Cerebellar nuclear complex (tissue), 1 donor: ENCODE measurements at places on chromosomes 7 and 10.

DNA sequence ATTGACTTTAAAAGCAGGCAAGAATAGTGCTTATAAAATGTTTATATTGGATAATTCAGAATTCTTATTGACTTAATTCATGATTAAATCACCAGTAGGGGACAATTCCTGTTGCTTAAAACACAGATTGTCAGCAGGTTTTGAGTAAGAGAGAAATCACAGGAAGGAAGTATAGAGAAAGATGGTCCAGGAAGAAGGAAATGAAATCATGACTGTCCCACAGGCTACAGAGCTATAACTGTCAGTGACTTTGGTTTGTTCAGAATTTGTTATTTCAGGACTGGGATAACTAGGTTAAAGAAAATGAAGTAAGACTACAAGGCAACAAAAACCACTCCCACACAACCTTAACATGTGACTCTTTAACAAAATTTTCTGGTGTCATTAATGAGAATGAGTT is 6.8 kb downstream of the GNGT1 start:
- no peak for DNase-seq

- DNase-seq = no peak
Observed at GRCh38 chr7:113128031-113128430, 9.7 kb upstream of the SMIM30 start.

DNA sequence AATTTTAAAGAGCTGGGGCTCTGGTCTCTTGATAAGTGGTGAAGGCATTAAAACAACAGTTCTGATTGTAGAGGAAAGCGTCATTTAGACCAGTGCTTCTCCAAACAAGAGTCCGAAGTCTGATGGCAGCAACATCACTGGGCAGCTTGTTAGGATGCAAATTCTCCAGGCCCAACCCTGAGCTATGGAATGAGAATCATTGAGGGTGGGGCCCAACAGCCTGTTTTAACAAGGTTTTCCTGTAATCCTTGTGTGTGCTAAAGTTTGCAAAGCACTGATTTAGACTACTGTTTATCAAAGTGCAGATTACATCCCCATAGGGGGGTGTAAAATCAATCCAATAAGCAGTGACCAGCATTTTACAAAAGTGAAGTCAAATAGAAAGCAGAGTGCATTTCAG is 2.6 kb upstream of the ZNRF2 start:
- DNase-seq = no peak

GRCh38 chr7:13104128-13104527 is 416.7 kb downstream of the ARL4A start:
- no peak for DNase-seq

GRCh38 chr10:117345143-117345542 is 30.1 kb downstream of the PDZD8 start:
- no peak for DNase-seq

- DNase-seq = no peak
Observed at GRCh38 chr7:50661345-50662040, 96.3 kb upstream of the DDC start.

DNA sequence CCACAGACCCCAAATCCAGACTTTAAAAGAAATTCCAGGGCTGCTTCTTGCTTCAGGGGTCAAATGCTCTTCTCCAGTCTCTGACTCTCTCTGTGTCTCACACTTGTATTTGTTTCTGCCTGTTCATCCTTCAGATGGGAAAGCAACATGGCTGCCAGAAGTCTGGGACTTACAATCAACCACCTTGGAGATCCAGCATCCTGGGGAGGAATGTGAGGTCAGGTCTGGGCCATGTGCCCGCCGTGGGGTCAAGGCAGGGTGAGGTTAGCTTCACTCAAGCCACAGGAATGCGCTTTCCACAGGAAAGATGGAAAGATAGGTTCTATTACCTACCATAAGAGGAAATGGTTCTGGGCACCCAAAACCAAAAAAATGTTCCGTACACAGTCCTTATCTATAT is 34.3 kb upstream of the NPVF start:
- no peak for DNase-seq

DNA sequence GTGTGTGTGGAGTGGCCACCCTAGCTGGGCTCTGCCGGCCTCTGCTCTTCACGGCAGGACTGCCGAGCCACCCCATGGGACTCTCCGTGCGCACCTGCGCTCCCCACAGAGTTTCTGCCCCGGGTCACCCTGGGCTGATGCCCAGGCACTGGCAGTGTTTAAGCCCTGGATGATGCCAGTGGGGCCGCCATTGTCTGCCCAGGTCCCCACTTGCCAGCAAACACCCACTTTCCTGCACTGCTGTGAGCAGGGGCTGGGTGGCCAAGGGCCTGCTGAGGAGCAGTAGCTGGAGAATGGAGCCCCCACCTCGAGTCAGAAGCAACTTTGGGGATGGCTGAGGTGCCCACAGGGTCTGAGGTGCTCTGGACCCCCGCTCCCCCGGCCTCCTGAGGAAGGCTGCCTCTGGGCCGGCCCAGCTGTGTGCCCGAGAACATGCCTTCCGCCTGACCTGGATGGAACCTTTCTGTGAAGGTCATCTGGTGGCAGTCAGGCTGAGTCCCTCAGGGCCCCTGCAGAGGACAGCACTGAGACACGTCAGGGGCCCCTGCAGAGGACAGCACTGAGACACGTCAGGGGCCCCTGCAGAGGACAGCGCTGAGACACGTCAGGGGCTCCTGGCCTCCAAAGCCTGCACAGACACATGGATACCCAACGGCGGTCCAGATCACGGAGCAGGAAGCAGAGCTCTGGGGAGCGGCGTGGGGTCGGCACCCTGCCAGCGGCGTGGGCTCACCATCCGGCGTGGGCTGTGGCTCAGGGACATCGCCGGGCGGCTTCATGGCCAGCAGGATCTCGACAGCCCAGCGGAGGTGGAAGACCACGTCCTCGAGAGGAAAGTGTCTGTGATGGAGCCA is 62.0 kb downstream of the CFAP46 start:
- no peak for DNase-seq

DNA sequence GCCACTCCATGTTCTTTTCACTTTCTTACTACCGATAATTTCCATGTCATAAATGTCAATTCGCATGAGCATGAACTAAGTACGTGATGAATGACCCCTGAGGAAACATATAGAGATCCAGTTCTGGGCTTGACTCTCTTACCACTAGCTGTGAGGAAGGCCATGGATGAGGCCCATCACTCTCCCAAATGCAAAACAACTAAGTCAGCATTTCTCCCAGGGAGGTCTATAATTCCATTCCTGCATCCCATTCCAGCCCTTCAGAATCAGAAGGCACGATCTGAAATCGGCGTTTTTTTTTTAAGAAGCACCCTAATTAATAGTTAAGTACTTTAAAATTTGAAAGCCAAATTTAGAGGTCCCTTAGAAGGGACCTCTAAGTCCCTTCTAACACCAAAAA is 116.5 kb downstream of the CABCOCO1 start:
- no peak for DNase-seq

DNA sequence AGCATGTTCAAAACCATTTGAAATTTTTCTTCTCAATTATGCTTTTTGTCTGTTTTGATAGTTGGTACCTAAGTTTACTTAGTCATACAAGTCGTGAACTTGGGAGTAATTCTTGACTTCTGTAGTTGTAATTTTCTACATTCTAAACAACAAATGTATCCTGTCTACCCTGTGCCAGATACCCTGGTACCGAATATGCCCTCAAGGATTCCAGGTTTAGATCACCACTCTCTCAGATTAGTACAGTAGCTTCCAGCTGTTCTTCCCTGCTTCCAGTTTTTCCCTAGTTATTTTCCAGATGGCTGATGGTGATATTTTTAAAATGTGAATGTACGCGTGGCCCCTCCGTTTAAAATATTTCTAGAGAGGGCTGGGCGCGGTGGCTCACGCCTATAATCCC is 6.5 kb downstream of the STAM start:
- no peak for DNase-seq

DNA sequence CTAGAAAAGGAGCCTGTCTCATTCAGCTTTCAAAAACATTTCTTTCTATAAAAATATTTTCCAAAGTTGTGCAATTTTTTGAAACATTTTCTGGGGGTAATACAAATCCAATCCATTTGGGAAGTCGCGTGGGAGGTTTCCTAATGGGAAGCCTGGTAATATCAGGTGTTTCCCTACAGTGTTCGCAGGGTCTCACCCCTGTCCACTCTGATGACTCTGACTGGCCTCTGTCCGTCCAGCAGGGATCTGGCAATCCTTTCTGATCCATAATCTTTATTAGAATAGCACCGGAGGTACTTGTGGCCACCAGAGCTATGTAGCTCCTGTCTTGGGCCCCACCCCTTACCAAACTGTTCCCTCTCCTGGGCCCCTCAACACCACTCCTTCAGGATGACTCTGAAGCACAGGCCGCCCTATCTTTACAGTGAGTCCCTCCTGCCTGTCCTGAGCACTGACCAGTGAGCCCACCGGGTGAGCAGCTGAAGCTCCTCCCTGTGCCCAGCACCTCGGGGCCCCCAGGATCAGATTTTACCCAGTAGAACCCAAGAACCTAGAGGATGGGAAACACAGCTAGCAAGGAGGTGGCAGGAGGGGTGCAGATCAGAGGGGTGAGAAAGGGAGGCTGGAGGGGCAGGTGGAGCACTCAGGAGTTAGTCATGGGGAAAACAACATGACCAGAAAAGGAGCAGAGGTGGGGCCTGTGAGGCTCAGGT is 84.8 kb downstream of the PTPRE start:
- DNase-seq = no peak

DNA sequence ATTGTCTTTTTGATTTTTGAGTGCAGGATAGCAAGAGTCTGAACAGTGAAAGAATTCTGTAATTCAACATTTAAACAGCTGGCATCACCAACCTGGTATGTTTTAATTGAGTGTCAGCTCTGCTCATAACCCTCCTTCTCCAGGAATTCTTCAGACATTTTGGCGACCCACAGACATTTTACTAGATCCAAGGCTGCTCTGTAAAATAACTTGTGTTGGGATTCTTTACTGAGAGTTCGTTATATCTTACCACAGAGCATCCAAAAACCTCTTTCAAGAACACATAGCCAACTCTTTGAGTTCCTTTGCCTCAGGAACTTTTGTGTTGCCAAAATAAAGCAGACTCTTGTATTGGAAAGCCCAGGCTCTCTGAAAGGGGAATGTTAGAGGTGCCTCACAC is 27.7 kb upstream of the SORCS3 start:
- DNase-seq = no peak

DNA sequence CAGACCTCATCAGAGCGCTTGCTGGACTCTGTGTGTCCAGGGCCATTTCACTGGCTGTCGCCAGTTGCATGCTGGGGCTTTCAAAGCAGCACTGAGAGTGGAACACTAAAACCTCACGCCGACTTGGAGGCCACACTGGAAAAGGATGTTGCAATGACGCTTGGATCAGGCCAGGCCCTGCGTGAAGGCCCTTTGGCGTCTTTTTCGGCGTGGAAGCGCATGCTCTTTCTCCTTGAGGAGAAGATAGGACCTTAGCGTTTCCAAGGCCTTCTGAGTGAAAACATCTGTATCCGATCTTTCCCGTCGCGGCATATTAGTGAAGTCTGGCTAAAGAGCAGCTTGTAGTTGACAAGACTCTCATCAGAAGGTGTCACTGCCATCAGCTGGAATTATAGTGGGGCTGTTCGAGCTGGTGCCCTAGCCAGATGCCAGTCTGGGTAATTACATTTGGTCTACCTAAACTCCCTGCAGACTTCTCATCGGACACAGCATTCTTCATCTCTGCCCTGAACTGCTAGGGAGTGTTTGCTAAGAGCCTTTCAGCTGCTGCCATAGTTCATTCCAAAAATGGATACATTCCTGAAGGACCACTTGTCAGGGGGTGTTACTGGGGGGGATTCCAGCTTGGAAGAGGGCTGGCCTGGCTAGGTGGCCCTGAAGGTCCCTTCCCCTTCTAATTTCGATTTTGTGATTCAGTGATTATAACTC is 167.7 kb upstream of the TCF7L2 start:
- DNase-seq = no peak

GRCh38 chr10:93461109-93461806 is 20.9 kb downstream of the MYOF start:
- DNase-seq = no peak

GRCh38 chr7:75861636-75862035 is 17.2 kb upstream of the RHBDD2 start:
- no peak for DNase-seq

DNA sequence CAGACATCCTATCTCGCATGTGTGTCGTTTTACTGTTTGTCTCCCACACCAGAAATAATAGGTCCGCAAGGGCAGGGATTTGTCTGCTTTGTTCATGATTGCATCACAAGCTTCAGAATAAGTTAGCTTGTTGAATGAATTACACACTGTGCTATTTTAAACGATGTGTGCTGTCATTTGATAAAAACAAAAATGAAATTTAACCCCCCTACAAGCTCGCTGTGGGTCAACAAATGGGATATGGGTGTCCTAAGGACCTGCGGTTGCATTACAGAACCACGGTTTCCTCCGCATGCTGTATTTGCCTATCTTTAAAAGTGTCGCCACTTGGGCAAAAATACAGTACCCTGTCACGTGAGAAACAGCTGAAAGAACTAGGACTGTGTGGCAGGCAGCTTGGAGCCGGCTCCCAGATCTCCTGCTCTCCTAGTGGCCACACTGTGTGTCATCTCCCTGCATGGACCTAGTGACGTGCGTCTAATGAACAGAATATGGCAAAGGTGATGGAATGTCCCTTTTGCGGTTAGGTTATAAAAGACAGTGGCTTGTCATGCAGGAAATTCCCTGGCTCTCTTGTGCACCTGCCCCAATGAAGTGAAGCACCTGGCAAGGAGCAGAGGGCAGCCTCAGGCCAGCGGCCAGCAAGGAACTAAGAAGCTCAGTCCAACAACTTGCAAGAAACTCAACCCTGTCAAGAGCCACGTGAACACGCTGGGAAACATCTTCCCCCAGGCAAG is 32.9 kb upstream of the CRYGN start:
- DNase-seq = no peak

GRCh38 chr7:28759475-28759971 is 198.6 kb downstream of the TRIL start:
- no peak for DNase-seq

DNA sequence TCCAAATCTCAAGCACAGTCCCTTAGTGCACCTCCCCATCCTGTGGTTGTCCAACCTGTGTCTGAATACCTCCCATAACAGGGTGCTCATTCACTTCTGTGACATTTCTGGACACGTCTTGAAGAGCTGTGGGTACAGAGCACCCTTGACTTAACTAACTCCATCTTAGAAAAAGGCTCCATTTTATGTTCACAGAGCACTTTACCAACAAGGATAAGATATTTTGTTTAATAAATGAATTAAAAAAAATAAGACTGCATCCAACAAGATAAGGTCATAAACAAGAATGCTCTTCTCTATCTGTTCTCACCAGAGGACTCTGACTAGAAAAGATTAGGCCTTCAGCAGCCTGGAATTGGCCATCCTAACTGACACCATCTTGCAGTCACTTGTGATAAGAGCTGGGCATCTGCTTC is 335.2 kb upstream of the ZNF32 start:
- no peak for DNase-seq

- no peak for DNase-seq
Observed at GRCh38 chr10:103780242-103781149, 74.9 kb downstream of the SH3PXD2A start.

GRCh38 chr7:154330318-154330717 is 278.1 kb downstream of the DPP6 start:
- DNase-seq = no peak

- no peak for DNase-seq
Observed at GRCh38 chr10:83367036-83367435, 772.3 kb upstream of the GHITM start.

GRCh38 chr7:130114374-130114773 is 44.0 kb downstream of the KLHDC10 start:
- DNase-seq = no peak

- DNase-seq = no peak
Observed at GRCh38 chr10:30540276-30540675, 89.3 kb downstream of the LYZL2 start.

- no peak for DNase-seq
Observed at GRCh38 chr7:50711271-50712175, 71.2 kb downstream of the GRB10 start.
